ENCODE measurements at places on chromosomes 1 and 21. TPM values are rescaled to one million over a fixed set of nuclear protein-coding genes. Genes with fewer than 3 reads are reported as not detected.

DNA sequence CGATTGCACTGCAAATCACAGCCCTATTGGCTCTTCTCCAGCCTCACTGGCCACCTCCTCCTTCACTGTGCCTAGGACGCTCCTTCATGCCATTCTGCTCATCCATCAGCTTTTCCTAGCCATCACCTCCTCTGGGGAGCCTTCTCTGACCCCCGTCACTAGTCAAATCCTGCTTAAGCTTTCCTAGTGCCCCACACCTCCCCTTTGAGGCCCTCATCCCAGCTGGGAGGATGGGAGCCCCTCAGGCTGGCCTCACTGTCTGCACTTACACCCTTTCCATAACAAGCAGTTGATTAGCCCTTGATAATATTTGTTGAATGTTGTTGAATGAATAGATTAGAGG is 50.7 kb downstream of the KLHDC7A start:
- no peak for DNase-seq

LRRC7 gene
- polyA plus RNA-seq = 12.9 TPM

GRCh38 chr1:204450461-204451257 is 39.0 kb upstream of the PPP1R15B start:
- DNase-seq = no peak

DNA sequence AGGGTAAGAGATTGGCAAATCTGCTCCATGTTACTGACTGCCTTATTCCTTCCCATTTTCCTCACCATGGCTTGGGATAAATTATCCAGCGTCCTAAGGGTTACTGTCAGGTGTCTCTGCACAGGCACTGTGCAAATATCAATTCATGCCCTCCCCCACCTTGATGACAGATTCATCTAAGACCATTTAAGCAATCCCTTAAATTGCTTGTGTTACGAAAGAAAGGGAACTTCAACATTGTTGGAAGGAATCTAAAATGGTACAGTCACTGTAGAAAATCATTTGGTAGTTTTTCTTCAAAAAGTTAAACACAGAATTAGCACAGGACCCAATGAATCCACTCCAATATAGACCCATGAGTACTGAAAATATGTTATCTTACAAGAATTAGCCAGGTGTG is 17.6 kb upstream of the MTARC2 start:
- DNase-seq = no peak

GRCh38 chr1:6401673-6402072 is 8.1 kb upstream of the ACOT7 start:
- DNase-seq = no peak

GRCh38 chr1:81878538-81878937 is 77.8 kb downstream of the ADGRL2 start:
- DNase-seq = no peak

CASQ1 gene
- 0.30 TPM for polyA plus RNA-seq

CAMK1G gene
- 4.8 TPM for polyA plus RNA-seq

GRCh38 chr1:109978761-109979488 is 5.6 kb upstream of the AHCYL1 start:
- no peak for DNase-seq

LCE2A gene
- not detected for polyA plus RNA-seq

- DNase-seq = no peak
Observed at GRCh38 chr1:28804071-28804470, 7.9 kb upstream of the OPRD1 start.

GRCh38 chr1:242827538-242827937 is 303.0 kb upstream of the PLD5 start:
- DNase-seq = no peak

GRCh38 chr21:32119811-32120210 is 159.0 kb downstream of the MIS18A start:
- DNase-seq = no peak

PGLYRP3 gene
- not detected for polyA plus RNA-seq

DNA sequence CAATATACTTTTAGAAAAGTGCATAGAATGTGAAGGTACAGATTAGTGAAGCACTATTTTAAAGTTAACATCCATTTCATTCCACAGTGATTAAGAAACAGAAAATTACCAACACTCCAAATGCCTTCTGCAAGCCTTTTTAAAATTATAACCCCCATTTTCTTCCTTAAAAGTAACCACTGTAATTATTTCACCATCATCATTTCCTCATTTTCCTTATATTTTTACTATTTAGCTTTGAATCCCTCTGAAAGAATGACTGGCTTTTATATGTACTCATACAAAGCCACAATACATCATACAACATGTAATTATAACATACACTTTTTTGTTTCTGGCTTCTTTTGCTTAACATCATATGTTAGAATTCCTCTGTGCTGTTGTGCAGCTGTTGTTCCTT is 6.5 kb upstream of the NEGR1 start:
- no peak for DNase-seq

- no peak for DNase-seq
Observed at GRCh38 chr1:18010408-18010807, 97.2 kb upstream of the IGSF21 start.

Data from left renal cortex interstitium (tissue), 4 donors.